Left renal cortex interstitium (tissue), 4 donors: ENCODE measurements at places on chromosomes 3 and 15.

DNA sequence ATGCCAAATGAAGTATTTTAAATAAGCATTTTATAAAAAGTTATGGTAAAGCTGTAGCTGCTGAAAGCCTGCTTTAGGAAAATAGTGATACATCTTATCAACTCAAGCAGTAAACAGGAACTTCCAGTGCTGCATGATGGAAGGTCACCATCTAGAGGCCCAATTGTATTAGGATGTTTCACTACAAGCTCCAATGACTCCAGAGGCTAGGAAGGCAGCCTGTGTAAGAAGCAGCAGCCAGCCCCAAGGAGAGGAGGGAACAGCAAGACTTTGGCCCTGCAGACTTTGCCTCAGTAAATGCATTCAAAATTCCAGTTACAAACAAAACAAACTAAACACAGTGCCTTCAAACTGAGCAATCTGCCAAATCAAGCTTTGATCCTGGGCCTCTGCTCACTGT lies 32.1 kb downstream of the ILDR1 start:
- DNase-seq, result no peak

- DNase-seq, result no peak
These were observed 28.5 kb upstream of the EIF4A2 start for GRCh38 chr3:186754871-186755270.

DNA sequence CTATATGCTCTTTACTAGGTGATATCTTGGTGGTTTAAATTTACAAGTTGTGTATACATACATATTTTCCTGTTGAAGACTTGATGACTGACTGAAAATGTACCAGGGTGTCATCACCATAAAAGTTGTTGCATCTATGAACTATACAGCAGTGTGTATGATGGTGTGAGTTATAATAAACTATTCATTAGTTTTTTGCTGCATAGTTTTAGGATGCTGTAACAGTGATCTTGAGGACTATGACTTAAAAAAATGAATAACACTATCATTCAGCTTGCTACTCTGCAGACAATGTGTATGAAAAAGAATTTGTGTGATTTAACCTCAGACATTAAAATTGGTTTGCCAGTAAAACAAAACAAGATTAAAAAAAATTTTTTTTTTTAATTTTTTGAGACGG lies 49.0 kb downstream of the UBE2E2 start:
- DNase-seq, result no peak

GRCh38 chr3:14175383-14176037 lies 2.9 kb downstream of the XPC start:
- DNase-seq, result no peak

- DNase-seq, result no peak
These were observed 39.1 kb downstream of the PXK start for GRCh38 chr3:58371754-58372153.

DNA sequence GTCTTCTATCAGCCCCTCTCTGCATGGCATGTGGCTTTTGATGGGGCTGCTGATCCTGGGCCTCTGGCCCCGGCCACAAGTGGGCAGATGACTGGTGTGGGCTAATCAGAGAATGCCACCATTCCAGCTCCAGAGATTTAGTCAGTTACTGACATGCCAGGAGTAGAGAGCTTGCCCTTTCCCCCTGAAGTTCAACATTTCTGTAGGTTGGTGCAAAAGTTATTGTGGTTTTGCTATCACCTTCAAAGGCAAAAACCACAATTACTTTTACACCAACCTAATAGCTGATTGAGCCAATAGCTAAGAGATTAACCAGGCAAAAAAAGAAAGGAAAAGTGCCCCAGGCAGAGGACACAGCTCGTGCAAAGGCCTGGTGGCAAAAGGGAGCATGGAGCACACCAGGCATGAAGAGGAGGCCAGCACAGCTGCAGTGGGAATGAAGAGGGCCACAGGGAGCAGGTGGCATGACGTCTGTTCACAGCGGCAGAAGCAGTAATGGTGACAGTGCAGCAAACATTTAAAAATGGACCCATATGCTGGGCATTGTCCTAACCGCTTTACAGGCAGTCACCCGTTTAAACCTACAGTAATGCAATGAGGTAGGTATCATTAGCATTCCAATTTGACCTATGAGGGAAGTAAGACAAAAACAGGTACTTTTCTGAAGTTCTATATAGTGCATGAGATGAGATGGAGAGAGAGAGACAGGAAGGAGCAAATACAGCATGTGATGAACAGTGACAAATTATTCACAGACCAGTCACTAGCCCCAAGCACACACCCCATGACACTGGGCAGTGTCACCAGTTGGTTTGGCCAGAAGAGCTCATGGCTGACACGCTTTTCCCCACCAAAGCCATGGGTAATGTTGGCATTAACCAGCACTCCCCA lies 373.0 kb upstream of the PROK2 start:
- DNase-seq, result no peak

GRCh38 chr3:189455641-189456417 lies 175.4 kb upstream of the TP63 start:
- DNase-seq, result no peak
